ENCODE measurements at places on chromosomes 5 and 9. TPM values are rescaled to one million over a fixed set of nuclear protein-coding genes. Genes with fewer than 3 reads are reported as not detected.

The MARCHF3 gene
- 2.0 TPM for total RNA-seq

The BTNL8 gene
- total RNA-seq = not detected

The CENPP gene
- total RNA-seq = 9.3 TPM

The STK32A gene
- 1.5 TPM for total RNA-seq

The TMEM232 gene
- 4.2 TPM for total RNA-seq

The CORO2A gene
- 17.4 TPM for total RNA-seq

The NEURL1B gene
- total RNA-seq = 30.9 TPM
